ENCODE measurements at places on chromosomes 7 and 10.

DNA sequence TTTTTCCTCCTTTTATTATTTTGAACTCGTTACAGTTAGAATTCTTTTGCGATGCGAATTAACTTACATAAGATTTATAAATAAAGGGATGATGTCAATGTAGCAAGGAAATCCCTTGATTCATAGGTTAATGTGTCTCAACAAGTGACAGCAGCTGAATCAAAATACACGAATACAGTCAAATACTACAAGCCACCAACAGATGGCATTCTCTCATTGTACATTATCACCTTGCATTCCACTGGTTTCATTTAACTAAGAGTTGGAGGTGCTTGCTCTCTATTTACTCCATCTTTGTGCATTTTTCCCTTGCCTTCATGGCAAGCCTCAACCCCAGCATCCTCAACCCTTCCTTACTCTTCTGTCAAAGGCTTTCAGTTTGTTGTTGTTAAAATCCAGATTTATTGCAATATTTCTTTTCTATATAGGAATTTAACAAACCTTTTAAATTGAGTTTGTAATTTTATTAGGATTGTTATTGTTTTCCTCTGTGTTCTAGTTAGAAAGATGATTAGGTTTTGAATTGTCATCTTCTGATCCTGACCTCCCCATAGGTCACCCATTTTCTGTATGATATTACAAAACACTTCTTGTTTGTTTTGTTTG, 78.3 kb downstream of the SLC25A40 start:
- DNase-seq, result no peak

GRCh38 chr10:70087616-70088307, 35.1 kb downstream of the MACROH2A2 start:
- DNase-seq, result no peak

DNA sequence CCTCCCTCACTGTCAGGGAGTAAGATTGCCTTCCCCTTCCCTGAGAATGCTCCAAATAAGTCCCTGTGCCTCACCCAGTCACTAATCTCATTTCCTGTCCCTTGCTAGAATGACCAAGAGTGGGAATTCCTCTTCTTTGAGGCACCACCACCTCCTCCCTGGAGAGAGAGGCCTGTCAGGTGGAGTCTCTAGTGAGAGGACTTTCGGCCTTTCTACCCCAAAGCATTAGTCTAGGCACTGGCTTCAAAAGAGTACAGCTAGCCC, 145.0 kb downstream of the PTPN20 start:
- no peak for DNase-seq

DNA sequence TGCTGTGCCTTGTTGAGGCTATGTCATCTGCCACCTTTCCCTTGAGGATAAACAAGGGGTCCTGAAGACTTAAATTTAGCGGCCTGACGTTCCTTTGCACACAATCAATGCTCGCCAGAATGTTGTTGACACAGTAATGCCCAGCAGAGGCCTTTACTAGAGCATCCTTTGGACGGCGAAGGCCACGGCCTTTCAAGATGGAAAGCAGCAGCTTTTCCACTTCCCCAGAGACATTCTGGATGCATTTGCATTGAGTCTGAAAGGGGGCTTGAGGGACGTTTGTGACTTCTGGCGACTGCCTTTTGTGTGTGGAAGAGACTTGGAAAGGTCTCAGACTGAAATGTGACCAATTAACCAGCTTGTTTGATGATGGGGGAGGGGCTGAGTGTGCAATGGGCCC, 52.5 kb downstream of the VWA2 start:
- DNase-seq, result no peak

GRCh38 chr10:59905066-59905730, 1.2 kb downstream of the CCDC6 start:
- DNase-seq, result peak; percentile 48

- no peak for DNase-seq
Measured at GRCh38 chr7:30922596-30922995, 10.9 kb downstream of the AQP1 start.
